ENCODE measurements at places on chromosomes 1 and 21.

DNA sequence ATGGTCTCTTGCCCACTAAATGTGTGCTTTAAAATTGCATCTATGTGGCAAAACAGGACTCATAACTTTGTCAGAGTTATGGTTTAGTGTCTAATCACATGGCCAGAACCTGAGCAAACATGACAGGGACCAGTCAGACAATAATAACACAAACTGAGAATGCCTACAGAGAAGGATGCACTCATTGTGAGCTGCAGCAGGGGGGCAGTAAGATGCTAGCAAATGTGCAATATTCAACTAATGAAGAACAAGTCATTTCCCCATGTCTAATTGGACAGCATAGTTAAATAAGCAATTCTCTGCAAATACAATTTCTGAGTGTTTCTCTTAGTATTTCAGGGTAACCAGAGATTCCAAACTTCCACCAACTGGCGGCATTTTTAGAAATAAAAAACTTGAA is 30.8 kb downstream of the SPAG17 start:
- no peak for DNase-seq

DNA sequence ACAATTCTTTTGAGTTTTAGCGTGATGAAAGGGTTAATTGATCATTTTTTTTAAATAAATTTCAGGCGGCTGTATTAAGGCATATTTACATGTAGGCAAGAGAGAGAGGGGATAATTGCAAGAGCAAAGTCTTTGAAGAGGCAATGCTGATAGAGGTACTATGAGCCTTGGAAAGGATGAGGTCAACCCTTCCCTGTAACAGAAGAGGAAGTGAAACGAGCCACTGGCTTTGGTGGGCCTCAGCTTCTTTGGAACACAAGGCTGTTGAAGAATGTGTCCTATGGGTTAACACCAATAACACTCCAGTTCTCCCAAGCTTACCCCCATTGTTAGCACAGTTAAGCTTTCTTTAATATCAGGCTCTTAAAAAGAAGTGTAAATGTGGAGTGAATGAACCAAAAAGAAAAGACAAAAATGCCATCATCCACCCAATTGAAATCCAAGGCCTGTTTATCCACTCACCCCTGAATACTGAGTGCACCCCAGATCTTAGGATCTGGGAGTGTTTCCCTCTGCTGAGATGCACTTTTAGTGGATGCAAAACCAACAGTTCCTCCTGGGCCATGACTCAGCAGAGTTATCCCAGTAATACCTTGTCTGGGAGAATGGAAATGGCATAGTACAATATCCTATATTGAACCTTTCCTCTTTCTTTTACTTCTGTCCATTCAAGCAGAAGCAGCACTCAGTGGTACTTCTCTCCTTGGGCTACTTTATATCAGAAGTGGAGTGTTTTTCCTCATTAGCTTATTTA is 216.4 kb downstream of the SLC44A5 start:
- DNase-seq = no peak

DNA sequence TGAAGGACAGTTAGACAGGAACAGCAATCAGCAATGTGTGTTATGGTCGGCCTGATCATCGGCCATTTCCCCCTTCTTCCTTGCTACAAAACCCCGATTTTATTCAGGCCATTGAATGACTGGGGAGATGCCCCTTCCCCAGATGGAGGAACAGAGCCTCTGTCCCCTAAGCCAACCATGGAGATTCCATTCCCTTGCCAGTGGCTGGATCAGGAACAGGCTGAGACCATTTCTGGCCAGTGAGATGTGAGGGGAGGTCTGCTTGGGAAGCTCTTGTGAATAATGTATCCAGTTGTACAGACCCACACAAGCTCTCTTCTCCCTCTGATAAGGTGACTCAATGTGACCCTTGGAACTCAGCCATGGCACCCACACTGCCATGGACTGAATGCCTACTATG is 7.7 kb downstream of the CSRP1 start:
- DNase-seq = no peak

DNA sequence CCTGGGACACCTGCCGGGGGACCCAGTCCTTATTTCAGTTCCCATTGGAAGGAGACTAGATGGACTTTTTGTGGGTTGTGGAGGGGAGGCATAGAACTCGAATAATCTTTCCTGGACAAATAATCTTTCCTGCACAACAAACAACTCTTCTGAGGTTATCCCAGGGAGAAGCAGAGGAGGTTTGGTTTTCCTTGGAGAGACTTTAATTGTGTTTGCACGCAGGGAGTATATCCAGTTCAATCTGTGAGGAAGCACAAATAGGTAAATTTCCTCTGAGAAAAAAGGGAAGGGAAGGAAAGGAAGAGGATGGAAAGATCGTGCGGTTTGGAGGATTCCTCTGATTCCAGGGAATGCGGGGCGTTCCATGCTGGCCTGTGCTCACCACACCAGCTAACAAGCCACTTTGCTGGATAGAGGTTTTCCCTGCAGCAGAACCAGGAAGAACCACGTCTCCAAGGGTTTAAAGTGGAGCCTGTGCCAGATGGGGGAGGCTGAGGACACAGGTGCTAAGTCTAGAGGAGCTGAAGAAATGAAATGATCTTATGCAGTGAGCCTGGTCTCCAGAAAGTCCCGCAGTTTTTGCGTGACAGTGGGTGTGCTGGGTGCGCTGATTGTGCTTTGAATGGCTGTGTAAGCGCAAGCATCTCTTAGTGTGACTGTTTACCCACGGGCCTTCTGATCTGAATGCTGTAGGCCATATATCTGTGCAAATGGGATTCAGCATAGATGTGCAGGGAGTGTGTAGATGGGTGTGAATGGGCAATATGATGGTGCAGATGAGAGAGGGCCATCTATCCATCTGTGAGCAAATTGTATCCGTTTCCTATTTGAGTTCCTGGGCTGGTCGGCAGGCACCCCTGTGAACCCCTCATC is 7.6 kb downstream of the PAX7 start:
- no peak for DNase-seq

DNA sequence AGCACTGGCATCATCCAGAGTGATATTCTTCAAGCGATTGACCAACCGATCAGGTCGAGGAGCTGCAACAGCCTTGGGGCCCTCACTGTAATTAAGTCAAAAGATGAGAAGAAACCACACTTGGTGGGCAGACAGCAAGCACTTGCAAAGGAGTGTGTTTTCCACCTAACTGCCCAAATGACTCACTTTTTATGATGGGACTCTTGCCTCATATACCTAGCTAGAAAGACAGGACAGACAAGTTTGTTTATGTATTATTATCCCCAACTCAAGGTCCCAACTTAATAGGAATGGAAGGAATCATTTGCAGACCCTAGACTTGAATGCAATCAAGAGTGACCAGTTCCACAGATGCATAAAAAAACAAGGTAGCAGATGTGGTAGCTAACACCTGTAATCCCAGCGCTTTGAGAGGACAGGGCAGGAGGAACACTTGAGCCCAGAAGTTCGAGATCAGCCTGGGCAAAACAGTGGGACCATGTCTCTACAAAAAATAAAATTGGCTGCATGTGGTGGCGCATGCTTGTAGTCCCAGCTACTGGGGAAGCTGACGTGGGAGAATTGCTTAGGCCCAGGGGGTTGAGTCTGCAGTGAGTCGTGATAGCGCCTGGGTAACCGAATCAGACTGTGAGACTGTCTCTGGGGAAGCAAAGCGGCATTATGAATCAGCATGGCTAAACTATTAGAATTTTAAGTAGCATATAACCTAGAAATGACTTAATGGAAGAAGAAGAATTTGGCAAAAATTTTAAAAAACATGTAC is 2.3 kb upstream of the NRAS start:
- DNase-seq = no peak

DNA sequence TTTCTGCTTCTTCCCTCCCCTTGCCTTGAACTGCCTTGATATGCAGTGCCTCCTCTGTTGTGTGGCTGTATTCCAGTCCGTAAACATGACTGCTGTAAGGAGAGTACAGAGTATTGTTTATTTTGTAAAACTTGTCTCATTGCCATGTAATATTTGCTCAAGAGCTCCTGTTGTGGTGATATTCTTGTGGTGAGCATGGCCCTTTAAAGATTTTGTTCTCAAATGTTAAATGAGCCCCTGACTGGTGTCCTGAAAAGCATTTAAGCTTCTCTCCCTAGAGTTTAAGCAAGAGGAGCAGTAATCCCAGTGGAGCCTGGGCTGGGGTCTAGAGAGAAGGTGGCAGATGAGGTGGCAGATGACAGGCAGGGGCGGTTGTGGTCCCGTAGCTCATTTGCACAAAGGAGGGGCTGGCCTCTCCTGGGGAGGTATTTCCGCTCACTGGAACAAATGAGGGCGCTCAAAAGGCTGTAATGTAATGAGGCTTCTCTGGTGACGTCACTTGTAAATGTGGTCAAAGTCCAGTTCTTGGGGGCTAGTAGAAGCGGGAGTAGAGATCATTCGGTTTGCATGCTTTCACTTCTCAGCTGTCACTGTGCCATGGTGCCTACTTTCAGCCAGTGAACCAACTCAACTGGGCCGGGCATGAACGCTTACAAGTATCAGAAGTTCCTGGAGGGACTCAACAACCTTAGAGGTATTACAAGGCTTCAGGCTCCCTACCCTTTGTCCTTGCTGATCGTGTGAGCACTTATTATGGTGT is 46.0 kb upstream of the MACF1 start:
- no peak for DNase-seq

GRCh38 chr1:205229916-205230700 is 2.4 kb downstream of the TMCC2 start:
- DNase-seq = no peak

Data from BE2C (cell line).